Activated gamma-delta T cell (primary cell): ENCODE measurements at places on chromosomes 3 and 15.

DNA sequence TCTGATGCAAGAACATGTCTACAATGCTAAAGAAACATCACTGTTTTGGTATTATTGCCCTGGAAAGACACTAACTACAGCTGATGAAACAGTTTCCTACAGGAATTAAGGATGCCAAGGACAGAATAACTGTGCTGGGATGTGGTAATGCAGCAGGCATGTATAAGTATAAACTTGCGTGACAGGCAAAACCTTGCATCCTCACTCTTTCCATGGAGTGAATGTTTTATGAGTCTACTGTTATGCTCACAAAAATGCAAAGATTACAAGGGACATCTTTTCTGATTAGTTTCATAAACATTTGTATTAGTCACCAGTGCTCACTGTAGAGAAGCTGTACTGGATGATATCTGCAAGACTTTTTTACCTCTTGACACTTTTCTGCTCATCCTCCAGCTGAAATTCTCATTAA, 143.6 kb downstream of the NAALADL2 start:
- no peak for DNase-seq

DNA sequence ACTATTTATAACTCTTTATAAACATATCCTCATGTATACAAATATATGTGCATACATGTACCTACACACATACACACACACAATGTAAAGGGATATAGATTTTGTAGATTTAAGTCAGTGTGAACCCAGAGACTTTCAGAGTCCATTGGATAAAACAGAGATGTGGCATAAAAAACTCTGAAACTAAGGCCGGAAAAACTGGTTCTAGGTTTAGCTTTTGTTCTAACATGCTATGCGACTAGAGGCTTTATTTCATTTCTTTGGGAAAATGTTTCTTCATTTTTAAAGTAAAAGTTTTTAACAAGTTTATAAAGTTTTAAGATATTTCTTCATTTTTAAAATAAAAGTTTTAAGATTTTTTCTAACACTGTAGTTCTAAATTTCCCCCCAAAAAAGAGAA, 36.7 kb downstream of the ZPLD1 start:
- DNase-seq = no peak

DNA sequence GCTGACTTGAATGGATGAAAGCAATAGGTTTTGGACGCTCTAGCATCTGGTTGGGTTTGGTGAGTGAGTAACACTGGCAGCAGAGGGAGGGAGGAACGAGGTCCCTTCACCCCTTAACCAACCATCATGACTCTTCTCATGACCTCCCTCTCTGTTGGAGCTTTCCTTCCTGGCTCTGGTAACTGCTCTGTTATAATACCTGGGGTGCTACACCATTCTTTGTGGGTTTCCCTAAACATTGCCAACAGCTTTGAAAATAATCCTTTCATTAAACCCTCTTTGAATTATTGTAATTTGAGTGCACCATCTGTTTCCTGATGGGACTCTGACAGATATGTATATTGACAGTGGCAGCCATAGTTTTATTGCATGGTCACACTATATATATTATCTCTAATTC, 146.2 kb upstream of the PTPRG start:
- no peak for DNase-seq

- no peak for DNase-seq
These were observed 82.4 kb downstream of the EBLN2 start for GRCh38 chr3:73143821-73144237.

GRCh38 chr3:126883241-126883640, 99.7 kb upstream of the PLXNA1 start:
- no peak for DNase-seq
